Activated naive CD4-positive, alpha-beta T cell (primary cell): ENCODE measurements at places on chromosomes 1 and 21.

GRCh38 chr1:3879099-3879498, 21.0 kb downstream of the C1orf174 start:
- DNase-seq = no peak

DNA sequence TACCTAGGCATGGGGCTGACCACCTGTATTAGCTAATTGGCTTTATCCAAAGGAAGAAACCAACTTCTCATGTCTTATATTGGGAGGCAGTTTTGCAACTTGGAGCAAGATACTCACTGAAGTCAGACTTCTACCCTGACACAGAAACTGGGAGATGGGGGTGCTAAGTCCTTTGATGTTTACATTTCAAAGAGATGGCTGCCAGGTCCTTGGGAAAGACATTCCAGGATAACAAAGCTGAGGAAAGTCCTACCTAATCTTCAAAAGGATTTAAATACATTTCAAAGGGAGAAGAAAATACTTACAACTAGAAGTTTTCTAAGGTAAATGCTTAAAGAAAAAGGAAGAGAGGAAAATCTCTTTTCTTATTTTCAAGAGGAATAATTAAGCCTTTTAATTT, 62.1 kb downstream of the FH start:
- DNase-seq = no peak

DNA sequence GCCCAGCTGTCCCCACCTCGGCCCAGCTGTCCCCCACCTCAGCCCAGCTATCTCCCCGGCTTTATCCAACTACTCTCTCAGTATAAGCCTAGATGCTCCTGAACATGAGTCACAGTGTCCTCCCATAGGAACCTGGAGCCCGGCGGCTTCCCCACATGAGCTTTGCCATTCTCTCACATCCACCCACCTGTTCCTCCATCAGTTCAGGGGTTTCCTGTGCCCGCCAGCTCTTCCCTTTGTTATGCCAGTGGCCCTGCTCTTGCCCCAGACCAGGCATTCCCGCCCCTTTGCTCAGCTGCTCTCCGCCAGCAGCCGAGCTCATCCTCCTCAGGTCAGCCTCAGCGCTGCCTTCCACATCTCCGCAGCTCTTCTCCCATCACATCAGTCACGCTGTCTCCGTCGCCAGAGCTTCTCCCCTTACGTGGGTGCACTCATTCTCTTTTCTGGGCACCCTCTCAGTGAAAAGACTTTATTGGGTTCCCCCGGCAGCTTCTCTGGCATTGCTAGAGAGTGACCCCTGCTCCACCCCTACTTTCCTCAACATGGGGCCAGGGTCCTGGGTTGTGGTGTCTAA, 89.5 kb upstream of the CSF3R start:
- no peak for DNase-seq

DNA sequence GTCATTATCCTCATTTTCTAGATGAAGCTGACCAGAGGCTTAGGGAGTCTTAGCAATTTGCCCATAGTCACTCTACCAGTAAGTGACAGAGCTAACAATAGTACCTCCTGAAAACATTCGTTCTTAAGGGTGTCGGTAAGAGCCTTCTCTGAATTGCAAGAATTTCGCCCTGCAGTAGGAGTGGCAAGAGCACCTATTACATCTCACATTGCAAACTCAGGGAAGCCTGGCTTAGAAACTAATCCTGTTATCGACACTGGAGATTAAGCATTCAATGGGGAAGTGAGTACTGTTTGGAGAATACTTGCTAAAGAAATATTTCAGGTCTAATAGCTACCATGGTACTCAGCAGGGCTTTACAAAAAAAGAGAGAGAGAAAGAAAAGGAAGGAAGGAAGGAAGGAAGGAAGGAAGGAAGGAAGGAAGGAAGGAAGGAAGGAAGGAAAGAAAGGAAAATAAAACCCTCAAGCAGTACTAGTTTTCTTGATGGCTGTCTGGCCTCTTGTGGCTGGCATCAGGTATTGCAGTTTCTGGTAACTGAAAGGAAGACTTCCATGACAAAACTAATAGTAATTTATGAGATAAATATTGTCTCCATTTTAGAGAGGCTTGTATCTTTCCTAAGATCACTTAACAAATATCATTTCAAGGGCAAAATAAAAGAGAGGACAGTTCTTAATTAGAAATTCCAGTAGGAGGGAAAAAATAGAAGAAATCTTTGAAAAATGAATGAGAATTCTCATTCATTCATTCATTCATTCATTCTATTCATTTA, 10.4 kb downstream of the C1orf226 start:
- no peak for DNase-seq

- DNase-seq = no peak
Measured at GRCh38 chr1:152436593-152437496, 22.8 kb upstream of the CRNN start.

- DNase-seq = no peak
Measured at GRCh38 chr1:56151402-56151801, 428.0 kb downstream of the PLPP3 start.

GRCh38 chr1:9371391-9371935, 78.8 kb downstream of the SPSB1 start:
- DNase-seq = no peak

DNA sequence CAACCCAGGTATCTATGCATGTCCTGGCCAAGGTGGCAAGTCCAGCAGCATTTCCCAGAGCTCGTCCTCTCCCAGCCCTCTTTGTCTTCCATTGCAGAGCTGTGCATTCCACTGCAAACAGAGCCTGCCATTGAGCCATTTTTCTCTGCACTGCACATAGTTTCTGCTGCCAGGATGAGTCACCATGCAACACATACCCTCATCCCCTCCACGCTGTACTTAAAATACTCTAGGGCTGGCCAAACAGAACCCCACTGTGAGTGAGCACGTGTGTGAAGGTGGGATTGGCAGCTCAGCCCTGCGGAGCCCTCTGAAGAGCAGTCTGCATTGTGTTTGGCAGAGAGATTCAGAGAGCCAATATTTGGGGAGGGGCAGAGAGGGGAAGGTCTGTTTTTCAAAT, 3.9 kb upstream of the ATP1B1 start:
- no peak for DNase-seq

DNA sequence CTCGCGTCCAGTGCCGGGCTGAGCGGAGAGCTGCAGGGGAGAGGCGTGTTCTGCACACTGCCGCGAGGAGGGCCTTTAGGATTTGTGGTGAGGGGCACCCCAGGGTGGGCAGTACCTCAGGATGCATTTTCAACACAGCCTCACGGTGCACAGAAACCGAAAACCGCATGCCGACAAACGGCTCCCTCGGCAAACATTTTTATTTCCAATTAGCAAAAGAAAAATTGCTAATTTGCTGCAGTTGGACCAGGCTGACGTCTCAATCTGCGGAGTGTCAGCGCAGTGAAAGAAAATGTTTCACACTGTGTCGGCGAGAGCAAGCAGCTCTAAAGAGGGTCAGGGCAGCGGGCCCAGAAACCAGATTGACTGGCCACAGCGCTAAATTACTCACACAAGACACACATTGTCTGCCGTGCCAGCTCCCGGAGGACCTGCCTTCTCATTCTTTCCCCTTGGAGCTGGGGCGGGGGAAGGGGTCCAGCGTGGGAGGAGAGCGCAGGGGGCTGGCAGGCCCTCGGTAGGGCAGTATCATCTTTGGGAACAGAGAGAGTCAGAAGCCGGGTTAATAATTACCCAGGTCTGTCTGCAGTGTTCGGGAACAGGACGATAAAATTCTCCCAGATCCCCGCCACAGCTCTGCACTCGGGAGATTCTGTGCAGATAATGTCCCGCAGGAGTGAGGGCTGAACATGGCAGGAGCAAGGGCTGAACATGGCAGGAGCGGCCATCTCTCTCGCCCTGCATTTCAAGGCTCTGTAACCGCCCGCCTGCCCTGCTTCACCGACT, 150.2 kb downstream of the PRDM16 start:
- DNase-seq = no peak

GRCh38 chr21:34020005-34020847, 53.2 kb upstream of the MRPS6 start:
- no peak for DNase-seq

- DNase-seq = no peak
Measured at GRCh38 chr1:85862456-85862855, 154.2 kb upstream of the ZNHIT6 start.

DNA sequence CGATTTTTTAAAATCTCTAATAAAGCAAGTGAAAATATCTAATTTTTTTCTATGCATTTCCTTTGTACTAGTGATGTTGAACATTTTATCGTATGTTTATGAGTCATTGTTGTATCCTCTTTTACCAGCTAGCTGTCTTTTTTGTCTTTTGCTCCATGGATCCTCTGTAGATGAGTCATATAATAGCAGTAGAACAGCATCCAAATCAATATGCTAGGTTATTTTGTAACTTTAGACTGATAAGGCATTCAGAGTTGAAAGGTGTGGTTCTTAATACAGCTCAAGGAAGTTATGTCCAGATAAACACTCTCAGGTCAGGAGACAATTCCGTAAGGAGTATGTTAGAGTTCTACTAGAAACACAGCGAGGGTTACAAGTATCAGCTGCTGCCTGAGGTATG, 31.9 kb downstream of the MAP10 start:
- no peak for DNase-seq

GRCh38 chr1:234973426-234974250, 155.0 kb downstream of the TOMM20 start:
- DNase-seq = no peak
